ENCODE measurements at places on chromosomes 2 and 18.

DNA sequence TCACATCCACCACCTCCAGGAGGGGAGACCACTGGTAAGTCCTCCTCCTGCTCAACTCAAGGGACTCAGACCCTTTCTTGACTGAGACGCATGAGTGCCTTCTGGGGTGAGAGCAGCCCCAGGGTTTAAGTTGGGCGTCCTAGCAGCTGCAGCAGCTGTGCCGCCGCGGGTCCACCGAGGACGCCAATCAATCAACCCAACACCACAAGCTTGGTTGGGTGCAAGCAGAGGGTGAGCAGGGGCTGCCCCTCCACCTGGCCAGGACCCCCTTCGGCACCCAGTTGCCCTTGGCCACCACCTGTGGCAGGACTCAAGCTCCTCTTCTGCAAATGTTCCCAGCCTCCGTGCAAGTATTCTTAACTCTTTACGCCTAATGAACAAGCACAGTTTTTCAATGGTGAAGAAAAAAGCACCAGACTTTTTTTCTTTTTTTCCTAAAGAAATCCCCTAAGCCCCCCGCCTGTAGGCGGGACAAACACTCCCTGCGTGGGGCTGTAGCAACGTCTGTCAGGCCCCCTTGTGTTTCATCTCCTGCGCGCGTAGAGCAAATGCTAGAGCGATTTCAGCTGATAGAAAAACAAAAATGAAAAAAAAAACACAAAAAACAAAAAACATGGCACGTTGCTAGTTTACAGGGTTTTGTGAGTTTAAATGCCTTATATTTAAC, 197.1 kb downstream of the LOXHD1 start:
- no peak for DNase-seq

- DNase-seq, result no peak
Observed at GRCh38 chr2:219713110-219713509, 85.7 kb downstream of the SLC4A3 start.

DNA sequence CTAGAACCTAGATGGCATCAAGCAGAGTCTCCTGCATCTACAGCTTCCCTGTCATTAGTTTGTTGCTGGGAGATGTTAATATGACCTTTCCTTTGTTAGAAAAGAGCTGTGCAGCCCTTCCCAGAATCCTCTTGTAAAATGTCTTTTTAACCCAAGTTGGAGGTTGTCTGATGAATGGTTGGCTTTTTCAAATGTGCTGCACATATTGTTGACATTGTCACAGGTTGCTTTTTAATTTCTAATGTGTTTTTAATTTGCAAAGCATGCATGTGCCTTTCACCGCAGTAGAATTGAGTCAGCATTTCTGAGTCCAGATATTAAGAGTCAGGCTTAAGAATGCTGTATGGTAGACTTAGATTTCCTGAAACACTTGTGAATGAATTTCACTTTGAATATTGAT, 120.8 kb downstream of the GREB1L start:
- DNase-seq, result no peak

DNA sequence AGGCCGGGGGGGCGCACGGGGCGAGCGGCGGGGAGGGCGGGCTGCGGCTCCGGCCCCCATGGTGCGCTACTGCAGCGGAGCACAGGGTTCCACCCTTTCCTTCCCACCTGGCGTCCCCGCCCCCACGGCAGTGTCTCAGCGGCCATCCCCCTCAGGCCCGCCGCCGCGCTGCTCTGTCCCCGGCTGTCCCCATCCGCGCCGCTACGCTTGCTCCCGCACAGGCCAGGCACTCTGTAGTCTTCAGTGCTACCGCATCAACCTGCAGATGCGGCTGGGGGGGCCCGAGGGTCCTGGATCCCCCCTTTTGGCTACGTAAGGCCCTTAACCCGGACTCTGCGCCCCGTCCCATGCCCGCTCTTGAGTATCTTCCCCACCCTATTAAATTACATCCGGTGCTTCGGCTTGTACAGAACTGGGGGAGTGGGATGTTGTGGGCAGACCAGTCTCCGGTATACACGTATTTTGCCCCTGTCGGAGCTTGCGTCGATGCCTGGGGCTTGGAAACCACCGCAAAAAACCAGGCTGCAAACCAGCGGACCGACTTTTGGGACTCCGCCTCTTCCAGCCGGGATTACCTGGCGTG, 598 bp upstream of the WBP1 start:
- DNase-seq, result peak; percentile 79

GRCh38 chr18:74562775-74563174, 28.5 kb downstream of the CNDP1 start:
- DNase-seq, result no peak

- DNase-seq, result no peak
Observed at GRCh38 chr2:235551965-235552364, 58.1 kb downstream of the AGAP1 start.

- no peak for DNase-seq
Observed at GRCh38 chr18:69956057-69956456, 8.4 kb upstream of the CD226 start.

DNA sequence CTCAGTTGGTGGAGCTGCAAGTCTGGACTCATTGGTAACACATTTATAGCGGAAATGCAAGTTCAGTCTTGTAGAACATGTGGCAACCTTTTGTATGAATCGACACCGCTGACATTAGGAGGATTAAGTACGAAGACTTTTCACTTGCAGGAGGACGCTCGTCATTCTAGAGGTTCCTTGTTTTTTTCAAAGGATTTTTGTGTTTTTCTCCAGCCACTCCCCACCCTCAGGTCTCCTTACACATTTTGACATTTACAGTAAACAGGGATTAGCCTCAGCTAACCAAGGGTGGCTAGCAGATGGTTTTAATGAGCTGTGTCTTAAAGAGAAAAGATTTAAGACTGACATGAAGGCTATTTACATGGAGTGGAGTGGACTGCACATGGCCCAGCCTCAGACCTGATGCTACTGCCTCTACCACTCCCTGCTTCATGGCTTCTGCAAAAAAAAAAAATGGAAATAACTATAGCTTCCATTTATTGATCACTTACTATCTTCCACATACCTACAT, 173.8 kb downstream of the TRIB2 start:
- no peak for DNase-seq

GRCh38 chr2:133991606-133992168, 262.2 kb upstream of the MGAT5 start:
- DNase-seq, result no peak

- DNase-seq, result no peak
Observed at GRCh38 chr18:28455971-28456370, 279.0 kb upstream of the CDH2 start.

DNA sequence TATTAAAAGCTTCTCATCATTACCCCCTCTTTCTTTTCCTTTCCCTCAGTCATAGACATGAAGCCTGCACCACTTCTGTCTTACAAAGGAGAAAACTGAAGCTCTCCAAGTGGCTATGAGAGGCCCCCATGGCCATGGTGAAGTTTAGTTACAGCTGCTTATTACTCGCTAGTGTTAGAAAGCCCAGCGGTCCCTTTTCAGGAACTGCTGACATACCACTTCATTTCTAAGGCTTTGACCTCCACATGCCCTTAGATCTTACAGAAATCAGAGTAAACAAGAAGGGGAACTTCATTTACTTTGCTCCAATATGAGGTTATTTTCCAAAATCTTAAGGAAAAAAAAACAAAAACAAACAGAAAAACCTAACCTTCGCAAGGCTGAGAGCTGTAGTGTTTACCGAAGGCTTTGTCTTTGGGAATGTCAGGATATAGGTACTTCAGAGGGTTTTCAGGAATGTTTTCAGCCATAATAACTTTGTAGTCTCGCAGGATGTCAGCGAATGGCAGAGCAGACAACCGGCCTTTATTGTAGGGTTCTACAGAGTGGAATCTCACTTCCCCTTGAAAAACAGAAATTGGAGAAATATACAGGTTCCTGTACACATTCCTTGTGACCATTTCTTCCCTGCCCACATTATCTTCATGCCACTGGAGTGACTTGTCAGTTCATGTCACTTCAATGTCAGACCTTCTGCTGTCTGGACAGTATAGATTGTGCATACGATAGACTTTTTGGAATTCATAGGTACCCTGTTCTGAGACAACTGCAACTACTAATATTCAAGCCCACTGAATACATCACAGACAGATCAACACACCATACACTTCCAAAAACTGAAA, 18.8 kb upstream of the STAT1 start:
- DNase-seq, result no peak

GRCh38 chr2:231357931-231358330, 37.6 kb upstream of the B3GNT7 start:
- DNase-seq, result no peak

- no peak for DNase-seq
Observed at GRCh38 chr18:69000366-69000765, 202.5 kb downstream of the CCDC102B start.

DNA sequence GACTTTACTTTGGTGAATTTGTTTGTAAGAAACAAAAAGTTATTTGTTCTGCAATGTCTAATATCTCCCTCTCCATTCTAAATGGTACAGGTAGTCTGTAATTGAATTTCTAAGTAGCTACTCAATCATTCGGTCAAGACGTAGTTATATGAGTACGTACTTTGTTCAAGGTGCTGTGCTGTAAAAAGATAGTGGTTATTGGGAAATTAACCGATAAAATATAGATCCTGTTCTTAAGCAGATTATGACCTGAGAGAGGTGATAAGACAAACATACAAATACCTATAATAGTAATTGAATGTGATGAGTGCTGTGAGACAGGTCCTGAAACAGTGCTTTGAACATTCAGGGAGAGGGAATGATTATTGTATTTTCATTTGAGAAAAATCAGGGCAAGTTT, 7.1 kb downstream of the NCOA1 start:
- DNase-seq, result no peak

GRCh38 chr2:98507891-98508708, 63.4 kb downstream of the INPP4A start:
- DNase-seq, result no peak

GRCh38 chr18:39600894-39601293, 2035.3 kb upstream of the CELF4 start:
- DNase-seq, result no peak
